PC-9 (cell line): ENCODE measurements at places on chromosomes 16 and 17. TPM values are rescaled to one million over a fixed set of nuclear protein-coding genes. Genes with fewer than 3 reads are reported as not detected.

GRCh38 chr17:27526604-27527002, 70.4 kb downstream of the KSR1 start:
- H3K27ac ChIP-seq = no peak overlapping the region
- DNase-seq = no peak
- H3K4me3 ChIP-seq = no peak overlapping the region
- H3K27me3 ChIP-seq = no peaks in the 10 kb centered on the region

- H3K27ac ChIP-seq = no peak overlapping the region
- H3K4me3 ChIP-seq = no peak overlapping the region
- no peak for DNase-seq
Observed at GRCh38 chr16:82653550-82654511, 27.1 kb downstream of the CDH13 start.

DNA sequence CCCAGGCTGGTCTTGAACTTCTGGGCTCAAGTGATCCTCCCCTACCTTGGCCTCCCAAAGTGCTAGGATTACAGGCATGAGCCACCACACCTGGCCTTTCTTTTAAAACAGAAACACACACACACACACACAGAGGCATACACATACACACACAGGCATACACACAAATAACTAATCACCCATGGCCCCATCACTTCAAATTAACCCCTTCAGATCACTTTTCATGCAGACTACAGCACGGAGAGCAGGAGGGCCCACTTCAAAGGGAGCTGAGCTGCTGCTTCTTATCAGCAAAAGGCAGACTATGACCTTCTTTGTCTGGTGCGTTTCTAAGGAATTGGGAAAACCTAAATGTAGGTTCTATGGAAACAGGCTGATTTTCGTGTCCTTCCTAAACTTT, 1.9 kb downstream of the CLCN7 start:
- no peak for DNase-seq
- no peaks in the 10 kb centered on the region for H3K27me3 ChIP-seq
- H3K36me3 ChIP-seq = no peaks in the 10 kb centered on the region

Gene TMC6
- 97.7 and 116 TPM in 2 replicates for total RNA-seq

- H3K27me3 ChIP-seq = no peaks in the 10 kb centered on the region
- no peak for DNase-seq
- H3K27ac ChIP-seq = no peak overlapping the region
Observed at GRCh38 chr16:80986557-80986956, 20.1 kb downstream of the CMC2 start.

DNA sequence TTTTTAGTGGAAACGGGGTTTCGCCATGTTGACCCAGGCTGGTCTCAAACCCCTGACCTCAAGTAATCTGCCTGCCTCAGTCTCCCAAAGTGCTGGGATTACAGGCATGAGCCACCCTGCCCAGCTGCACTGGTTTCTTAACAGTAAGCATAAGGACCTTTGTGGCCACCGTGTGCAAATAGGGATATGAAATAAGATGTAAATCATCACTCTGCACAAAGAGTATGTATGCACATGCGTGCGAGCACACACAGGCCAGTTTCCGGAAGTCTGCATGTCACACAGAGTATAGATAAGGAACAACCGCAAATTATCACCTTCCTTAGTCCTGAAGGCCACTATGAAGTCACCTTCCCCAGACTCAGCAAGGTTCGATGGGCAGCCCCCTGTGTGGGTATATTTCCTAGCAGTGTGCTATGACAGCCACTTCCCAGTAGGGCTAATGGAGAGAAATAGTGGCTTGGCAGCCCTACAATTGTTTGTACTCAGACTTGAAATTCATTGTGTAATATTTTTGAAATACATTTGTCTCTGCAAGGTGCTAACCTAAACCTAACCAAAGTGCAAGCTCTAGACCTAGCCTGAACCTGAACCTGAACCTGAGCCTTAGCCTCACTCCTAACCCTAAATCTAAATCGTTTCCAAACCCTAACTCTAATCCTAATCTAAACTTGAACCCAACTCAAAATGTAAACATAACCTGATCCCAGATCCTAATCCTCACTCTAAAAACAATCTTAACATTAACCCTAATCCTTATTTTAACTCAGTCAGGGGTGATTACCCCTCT, 48.4 kb upstream of the SKAP1 start:
- no peak for DNase-seq
- no peak overlapping the region for H3K27ac ChIP-seq
- no peaks in the 10 kb centered on the region for H3K36me3 ChIP-seq
- H3K4me1 ChIP-seq = peaks cover 27% of the 10 kb centered on the region
- H3K27me3 ChIP-seq = no peaks in the 10 kb centered on the region

DNA sequence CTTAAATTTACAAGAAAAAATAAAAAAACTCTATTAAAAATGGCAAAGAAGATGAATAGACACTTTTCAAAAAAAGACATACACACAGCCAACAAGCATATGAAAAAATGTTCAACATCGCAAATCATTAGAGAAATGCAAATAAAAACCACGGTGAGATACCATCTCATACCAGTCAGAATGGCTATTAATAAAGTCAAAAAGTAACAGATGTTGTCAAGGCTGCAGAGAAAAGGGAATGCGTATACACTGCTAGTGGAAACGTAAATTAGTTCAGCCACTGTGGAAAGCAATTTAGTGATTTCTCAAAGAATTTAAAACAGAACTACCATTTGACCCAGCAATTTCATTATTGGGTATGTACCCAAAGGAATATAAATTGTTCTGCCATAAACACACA, 31.4 kb downstream of the CAPNS2 start:
- H3K27ac ChIP-seq = no peak overlapping the region
- H3K36me3 ChIP-seq = no peaks in the 10 kb centered on the region
- H3K4me3 ChIP-seq = no peak overlapping the region
- DNase-seq = no peak
- H3K4me1 ChIP-seq = no peaks in the 10 kb centered on the region
- H3K27me3 ChIP-seq = no peaks in the 10 kb centered on the region

DNA sequence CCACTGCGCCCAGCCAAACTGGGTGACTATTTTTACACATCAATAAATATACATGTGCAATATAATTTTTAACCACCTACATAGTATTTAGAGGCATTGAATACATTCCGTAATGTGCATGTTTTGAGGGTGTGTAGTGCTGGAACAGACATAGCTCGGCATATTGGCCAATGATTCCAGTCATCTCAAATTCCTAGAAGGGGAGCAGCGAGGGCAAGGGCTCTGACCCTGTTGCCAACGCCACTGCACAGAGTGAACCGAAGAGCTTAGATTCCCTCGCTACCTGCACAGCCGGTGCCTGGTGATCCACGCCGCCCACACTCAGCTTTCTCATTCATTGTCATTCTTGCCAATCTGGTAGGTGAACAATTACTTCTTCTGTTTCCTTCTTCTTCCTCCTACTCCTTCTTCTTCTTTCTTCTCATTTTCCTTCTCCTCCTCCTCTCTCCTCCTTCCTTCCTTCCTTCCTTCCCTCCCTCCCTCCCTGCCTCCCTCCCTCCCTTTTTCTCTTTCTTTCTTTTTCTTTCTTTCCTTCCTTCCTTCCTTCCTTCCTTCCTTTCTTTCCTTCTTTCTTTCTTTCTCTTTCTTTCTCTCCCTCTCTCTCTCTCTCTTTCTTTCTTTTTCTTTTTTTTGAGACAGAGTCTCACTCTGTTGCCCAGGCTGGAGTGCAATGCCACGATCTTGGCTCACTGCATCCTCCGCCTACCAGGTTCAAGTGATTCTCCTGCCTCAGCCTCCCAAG, 26.3 kb upstream of the ATP2A3 start:
- no peak for DNase-seq
- H3K4me3 ChIP-seq = no peak overlapping the region
- H3K4me1 ChIP-seq = no peaks in the 10 kb centered on the region
- H3K27ac ChIP-seq = no peak overlapping the region
- no peaks in the 10 kb centered on the region for H3K36me3 ChIP-seq

Gene TMEM88
- total RNA-seq = 3.1 and 3.4 TPM in 2 replicates

- H3K4me1 ChIP-seq = no peaks in the 10 kb centered on the region
- H3K27ac ChIP-seq = no peak overlapping the region
- H3K36me3 ChIP-seq = no peaks in the 10 kb centered on the region
- DNase-seq = no peak
- H3K4me3 ChIP-seq = no peak overlapping the region
- H3K27me3 ChIP-seq = no peaks in the 10 kb centered on the region
Observed at GRCh38 chr16:83212301-83212841, 585.6 kb downstream of the CDH13 start.

- H3K4me1 ChIP-seq = no peaks in the 10 kb centered on the region
- H3K27ac ChIP-seq = no peak overlapping the region
- no peaks in the 10 kb centered on the region for H3K36me3 ChIP-seq
- H3K4me3 ChIP-seq = no peak overlapping the region
Observed at GRCh38 chr16:17272716-17273115, 198.0 kb downstream of the XYLT1 start.

DNA sequence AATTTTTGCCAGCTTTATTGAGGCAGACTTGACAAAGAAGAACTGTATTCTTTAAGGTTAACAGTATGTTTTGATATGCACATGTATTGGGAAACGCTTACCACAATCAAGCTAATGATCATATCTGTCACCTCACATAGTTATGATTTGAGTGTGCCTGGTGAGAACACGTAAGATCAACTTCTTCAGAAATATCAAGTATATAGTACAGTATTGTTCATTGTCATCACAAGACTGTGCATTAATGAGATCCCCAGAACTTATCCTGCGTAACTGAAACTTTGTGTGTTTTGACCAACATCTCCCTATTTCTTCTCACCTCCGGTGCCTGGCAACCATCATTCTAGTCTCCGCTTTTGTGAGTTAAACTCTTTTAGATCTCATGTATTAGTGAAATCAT, 756.4 kb upstream of the EEF2KMT start:
- H3K27ac ChIP-seq = no peak overlapping the region
- no peak overlapping the region for H3K4me3 ChIP-seq
- H3K27me3 ChIP-seq = peaks cover 12% of the 10 kb centered on the region
- no peaks in the 10 kb centered on the region for H3K4me1 ChIP-seq
- no peak for DNase-seq

DNA sequence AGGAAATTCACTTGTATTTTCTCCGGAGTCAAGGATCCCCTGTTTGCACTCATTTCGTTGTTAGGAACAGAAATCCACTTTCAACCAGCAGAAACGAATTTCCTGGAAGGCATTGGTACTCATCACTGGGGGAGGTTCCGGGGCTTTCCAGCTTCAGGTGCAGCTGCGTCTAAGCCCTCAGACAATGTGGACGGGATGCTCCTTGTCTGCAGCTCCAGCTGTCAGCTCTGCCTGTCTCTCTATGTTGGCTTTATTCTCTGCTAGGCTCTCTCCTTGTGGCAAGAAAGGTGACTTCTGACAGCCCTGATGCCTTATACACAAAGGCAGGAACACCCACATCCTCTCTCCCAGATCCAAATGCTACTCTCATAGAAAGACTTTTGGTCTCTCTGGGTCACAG, 183.9 kb upstream of the HSBP1 start:
- no peak overlapping the region for H3K4me3 ChIP-seq
- peaks cover 87% of the 10 kb centered on the region for H3K27me3 ChIP-seq
- no peaks in the 10 kb centered on the region for H3K36me3 ChIP-seq
- H3K4me1 ChIP-seq = no peaks in the 10 kb centered on the region

- H3K4me3 ChIP-seq = peak overlapping the region; percentile 49; the same call in 1 of the 2 replicates
- H3K36me3 ChIP-seq = no peaks in the 10 kb centered on the region
- H3K27ac ChIP-seq = peak overlapping the region; percentile 63
- H3K27me3 ChIP-seq = no peaks in the 10 kb centered on the region
Observed at GRCh38 chr16:88761830-88762229, 23.2 kb downstream of the PIEZO1 start.

DNA sequence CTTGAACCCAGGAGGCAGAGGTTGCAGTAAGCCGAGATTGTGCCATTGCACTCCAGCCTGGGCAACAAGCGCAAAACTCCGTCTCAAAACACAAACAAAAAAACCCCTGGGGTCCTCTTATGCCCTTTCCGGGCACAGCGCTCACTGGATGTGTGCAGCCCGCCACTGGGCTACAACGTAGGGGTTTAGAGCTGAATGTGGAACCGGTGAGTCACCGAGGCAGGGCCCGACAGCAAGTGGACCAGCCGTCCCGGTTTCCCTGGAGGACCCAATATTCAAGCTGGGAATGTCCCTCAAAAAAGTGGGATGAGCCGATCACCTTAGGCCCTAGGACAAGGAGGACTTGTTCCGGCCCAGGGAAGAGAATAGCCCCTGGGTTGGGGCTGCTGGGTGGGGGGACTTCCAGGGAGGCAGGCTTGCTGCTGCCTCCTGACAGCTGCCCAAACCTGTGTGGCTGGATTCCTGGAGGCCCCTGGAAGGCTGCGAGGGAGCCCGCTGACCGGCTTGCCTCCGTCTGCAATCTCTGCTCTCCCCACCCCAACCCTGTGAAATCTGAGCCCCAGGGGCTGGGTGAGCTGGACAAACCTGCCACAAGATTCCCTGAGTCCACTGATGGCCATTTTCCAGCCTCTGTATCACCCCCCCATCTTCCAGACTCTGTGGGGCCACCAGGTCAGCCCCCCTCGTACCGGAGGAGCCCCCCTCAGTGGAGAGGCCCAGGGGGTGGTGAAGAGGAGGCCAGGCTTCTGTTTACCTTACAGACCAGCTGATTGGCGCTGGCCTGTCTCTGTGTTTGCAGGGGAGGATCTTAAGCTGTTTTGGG, 2.9 kb upstream of the CLDN9 start:
- DNase-seq = peak; percentile 98
- H3K4me1 ChIP-seq = peaks cover 90% of the 10 kb centered on the region
- peak overlapping the region; percentile 22; the same call in 1 of the 2 replicates for H3K4me3 ChIP-seq
- no peaks in the 10 kb centered on the region for H3K27me3 ChIP-seq
- peak overlapping the region; percentile 67 for H3K27ac ChIP-seq
- no peaks in the 10 kb centered on the region for H3K36me3 ChIP-seq

DNA sequence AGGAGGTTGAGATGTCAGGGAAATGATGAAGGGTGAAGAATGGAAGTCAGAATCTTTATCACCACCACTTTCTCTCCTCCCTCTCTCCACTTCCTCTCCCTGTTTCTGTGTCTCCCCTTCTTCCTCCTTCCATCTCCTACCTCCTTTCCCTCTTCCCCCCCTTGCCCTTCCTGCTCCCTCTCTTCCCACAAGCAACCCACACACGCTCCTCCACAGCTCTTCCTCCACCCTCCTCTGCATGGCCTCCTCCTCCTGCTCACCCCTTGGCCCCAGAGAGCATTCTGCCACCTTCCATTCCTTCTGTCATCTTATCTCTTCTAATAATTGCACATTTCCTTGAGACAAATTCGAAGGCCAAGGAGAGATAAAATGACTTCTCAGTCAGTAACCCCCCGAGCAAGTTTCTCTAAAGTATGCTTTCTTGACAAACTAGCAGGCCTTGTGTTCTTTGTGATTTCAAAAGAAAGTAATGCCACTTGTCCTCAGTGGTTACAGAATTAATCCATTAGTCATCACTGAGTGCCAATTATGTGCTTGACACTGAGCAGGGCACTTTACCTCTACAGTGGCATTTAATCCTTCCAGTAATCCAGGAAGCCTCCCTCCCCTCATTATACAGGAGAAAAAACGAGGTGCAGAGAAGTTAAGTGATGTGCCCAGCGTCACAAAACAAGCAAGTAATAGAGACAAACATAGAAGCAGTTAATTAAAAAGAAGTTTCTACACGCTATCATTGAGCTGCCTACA, 72.3 kb upstream of the CCL1 start:
- H3K36me3 ChIP-seq = no peaks in the 10 kb centered on the region
- H3K27ac ChIP-seq = no peak overlapping the region
- H3K27me3 ChIP-seq = peaks cover 76% of the 10 kb centered on the region
- DNase-seq = no peak
